ENCODE measurements at places on chromosomes 1 and 21.

DNA sequence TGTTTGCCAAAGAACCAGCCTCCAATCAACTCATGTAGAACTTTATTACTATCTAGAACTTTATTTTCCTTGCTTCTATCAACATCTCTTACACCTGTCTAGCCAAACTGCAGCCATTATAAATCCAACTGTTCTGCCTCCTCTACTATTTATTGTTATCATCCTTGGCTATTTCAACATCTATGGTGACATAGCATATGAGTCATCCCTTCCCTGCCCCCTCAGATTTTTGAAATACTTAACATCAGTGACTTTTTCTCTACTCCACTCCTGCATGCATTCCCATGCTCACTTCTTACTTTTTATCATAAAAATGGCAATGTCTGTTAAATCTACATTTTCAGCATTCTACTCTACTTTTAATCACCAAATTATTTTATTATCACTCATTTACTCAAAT, 544.9 kb upstream of the NEGR1 start:
- no peak for DNase-seq

- DNase-seq = no peak
These were observed 2.8 kb downstream of the MX1 start for GRCh38 chr21:41428847-41429246.

DNA sequence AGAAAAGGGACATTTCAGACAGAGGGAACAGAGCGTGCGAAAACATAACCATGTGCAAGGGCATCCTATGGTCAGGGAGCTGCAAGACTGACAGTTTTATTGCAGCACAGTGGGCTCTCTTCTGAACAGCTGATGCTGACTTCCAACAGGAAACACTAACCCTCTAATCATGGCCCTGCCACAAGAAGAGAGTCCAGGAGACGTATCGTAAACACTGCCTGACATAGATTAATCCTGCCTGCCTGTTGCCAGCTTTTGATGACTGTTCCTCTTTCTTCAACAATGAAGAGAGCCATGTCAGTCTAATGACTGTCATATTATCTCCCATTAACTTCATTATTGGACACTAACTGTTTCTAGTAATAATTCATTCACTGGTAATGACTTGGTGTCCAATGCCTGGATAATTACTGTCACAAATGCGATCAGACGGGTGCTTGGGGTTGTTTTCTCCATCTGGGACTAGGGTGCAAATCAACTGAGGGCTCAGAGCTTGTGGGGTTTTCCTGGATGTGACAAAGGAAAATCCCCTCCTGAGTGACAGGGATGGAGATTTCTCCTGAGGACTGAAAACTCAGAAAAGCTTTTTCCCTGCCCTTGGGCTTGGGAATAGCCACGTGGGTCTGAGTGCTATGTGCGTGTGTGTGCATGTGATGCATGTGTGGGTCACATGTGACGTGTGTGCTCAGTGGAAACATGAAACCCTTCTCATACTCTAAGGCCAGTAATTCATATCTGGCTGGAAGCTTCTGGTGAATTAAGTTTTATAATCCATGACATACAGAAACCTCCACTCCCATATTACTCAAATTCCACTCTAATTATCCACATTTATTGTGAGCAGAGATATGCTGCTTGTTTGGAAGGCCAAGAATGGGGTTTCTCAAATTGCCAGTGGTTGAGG, 144.0 kb upstream of the PLXNA2 start:
- DNase-seq = no peak

- DNase-seq = no peak
These were observed 26.8 kb downstream of the RSPH1 start for GRCh38 chr21:42469272-42469671.

DNA sequence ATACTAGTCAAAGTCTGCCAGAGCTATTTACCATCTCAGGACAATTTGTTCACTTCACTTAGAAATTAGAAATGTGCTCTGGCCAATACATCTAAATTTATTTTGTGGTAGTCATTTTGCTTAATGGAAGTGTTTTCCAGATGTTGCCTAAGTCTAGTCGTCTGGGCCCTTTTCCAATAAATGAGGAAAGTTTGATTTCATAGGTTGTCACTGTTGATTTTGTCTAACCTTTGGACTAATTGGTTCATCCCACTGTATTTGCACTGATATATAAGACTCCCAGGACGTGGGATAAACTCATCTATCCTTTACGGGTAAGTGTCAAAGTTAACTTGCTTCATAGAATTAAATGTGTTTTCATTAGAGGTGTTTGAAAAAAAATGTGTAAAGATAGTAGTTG, 79.1 kb downstream of the TPR start:
- DNase-seq = no peak

All from HL-60 (cell line).